EL (cell line): ENCODE measurements at places on chromosomes 5 and 9.

GRCh38 chr9:14561929-14562405 lies 131.3 kb downstream of the ZDHHC21 start:
- no peak for DNase-seq

- no peak for DNase-seq
These were observed 26.7 kb upstream of the SUSD3 start for GRCh38 chr9:93031629-93032430.

DNA sequence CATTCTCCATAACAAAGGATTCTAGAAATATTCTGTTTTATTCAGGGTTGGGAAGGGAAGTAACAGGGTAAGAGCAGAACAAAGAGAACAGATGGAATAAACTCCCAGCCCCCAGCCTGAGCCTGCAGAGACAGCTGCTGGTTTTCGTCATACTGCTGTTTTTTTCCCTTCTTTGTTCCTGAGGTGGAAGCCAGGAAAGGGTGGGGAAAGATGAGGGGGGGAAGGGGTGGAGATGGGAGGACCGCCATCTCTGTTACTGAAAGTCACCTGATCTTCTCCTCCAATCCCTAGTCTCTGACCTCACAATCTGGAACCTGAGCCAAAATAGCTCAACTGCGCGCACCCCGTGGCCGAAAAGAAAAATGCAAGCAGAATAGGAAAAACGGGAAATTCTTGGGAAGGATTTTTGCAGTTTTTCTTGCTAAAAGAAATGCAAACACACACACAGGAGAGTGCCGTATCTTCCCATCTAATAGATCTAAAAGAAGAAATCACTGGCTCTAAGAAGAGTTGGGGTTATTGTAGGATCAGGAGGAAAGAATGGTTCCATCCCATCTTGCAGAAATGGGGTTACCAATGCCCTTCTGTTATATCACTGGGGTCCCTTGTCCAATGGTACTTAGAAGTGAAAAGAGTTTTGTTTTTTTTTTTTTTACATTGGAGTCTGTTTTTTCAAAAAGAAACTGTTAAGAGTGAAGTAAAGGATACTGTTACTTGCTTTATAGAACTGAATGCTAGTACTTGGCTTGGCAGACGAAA lies 57.9 kb downstream of the DIAPH1 start:
- DNase-seq: peak; percentile 94

DNA sequence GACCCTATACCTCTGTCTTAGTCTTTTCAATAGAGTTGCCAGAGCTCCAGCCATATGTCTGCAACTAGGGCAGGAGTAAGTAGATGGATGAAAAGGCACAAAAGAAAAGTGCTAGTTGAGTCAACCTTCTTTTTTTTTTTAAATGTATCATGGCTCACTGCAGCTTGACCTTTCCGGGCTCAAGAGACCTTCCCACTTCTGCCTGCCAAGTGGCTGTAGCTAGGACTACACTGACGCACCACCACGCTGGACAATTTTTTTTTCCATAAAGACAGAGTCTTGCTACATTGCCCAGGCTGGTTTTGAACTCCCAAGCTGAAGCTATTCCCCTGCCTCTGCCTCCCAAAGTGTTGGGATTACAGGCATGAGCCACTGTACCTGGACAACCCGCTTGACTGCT lies 27.3 kb downstream of the FOXE1 start:
- DNase-seq: no peak

GRCh38 chr5:133932441-133933168 lies 35.8 kb downstream of the C5orf15 start:
- DNase-seq: no peak

- no peak for DNase-seq
These were observed 200.4 kb downstream of the ARRDC3 start for GRCh38 chr5:91182763-91183162.

- DNase-seq: no peak
These were observed 88.1 kb upstream of the TLE1 start for GRCh38 chr9:81777482-81777881.

DNA sequence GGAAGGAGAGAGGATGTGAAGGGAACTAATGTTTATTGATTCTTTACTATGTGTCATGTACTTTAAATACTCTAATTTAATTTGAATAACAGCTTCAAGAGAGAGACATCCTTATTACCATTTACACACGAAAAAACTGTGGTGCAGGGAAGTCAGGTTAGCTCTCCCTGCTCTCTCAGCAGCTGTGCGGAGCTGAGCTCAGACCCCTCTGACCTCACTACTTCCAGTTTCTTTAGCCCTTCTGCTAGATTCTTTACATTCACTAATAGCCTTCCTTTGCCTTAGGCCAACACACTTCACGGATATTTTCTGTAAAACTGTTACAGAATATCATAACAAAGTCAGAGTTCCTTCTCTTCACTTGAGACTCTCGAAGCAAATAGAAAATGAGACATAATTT lies 131.3 kb upstream of the ARRDC3 start:
- no peak for DNase-seq

GRCh38 chr5:59042201-59043055 lies 459.6 kb downstream of the RAB3C start:
- DNase-seq: peak; percentile 60

- DNase-seq: peak; percentile 78
These were observed 47.8 kb downstream of the THOC3 start for GRCh38 chr5:175920231-175920811.

DNA sequence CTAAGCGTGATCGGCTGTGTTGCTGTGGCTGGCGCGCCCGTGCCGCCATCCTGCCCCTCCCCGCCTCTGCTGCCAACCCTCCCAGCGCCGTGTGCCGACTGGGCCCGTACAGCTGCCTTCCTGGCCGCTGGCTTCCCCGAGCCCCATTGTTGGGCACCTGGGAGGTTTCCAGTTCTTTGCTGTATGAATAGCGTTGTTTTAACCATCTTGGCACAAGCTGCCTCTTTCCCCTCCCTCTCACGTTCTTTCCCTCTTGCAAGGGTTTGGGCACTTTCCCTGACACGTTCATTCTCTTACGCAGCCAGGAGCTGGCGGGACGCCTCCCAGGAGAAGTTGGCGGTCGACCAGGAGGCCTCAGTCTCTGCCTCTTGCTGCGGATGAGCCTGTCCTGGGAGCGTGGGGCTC lies 43.1 kb upstream of the RXRA start:
- peak; percentile 43 for DNase-seq

DNA sequence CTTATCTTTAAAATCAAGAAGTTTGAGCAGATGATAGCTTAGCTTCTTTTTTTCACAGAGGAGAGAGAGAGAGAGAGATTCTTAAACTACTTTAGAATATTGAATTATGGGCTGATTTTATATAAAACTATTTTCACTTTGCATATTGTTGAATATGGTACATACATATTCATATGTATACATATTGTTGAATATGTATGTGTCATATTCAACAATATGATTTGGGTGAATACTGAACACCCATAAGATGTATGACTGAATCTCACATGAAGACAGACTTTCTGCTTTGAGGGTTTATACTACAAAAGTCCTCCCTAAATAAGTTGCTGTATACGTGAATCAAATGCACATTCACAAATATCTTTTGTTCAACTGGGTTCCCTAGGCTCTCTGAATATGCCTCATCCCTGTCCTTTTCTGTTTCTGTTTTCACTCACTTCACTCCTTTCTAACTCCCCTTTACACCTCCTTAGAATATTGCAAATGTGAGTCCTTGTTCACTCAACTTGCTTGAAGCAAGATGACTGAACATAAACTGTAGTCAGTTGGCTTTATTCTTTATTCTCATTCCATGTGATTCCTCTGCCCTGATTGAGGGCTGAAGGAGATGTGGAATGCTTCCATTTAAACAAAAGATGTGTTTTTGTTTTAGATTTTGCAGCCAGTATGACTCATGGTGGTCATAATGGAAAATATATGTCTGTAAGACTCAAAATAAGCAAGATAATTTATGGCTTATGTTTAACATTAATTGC lies 225.4 kb upstream of the DAB2 start:
- peak; percentile 38 for DNase-seq

DNA sequence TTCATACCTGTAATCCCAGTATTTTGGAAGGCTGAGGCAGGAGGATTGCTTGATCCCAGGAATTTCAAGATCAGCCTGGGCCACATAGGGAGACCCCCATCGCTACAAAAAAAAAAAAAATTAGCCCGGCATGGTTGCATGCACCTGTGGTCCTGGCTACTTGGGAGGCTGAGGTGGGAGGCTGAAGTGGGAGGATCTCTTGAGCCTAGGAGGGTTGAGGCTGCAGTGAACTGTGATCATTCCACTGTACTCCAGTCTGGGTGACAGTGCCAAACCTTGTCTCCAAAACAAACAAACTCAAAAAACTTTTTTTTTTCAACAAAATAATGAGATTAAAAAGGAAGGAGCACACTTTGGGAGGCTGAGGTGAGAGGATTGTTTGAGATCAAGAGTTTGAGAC lies 14.2 kb downstream of the KIAA1958 start:
- DNase-seq: no peak

- DNase-seq: no peak
These were observed 43.6 kb upstream of the FSTL4 start for GRCh38 chr5:133655966-133656365.

DNA sequence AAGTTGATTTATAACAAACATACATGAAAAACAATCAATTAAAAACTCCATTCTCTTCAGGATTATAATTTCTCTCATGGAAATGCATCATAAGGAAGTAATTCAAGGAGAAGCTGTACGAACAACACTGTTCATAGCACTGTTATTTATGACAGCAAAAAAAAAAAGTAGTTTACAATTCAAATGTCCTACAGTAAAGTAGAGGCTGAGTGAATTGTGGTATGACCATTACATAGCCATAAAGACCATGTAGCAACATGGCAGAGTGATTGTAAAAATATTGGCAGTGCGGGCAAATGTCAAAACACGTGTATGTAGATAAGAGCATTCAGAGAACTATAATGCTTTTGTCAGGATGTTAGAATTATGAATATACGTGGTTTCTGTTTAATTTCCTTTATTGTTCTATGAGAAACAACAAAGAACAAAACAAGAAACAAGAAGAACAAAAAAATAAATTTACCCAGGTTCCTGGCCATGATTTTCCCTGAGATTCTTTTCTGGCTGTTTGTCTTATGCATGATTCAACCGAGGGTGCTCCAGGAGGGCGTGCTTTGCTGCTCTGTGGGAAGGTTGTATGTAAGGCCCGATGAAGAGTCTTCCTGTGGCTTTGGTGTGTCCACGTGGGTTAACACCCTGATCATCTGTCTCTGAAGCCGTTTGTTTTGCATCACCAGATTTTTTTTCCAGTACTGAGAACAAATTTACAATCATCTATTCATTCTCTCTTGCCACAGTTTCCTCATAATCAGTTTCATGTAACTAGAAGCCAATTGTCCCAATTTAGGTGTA lies 28.8 kb downstream of the GCNT4 start:
- DNase-seq: no peak

- peak; percentile 47 for DNase-seq
These were observed 7.7 kb downstream of the CCNI2 start for GRCh38 chr5:132754947-132755346.

GRCh38 chr5:19751326-19751725 lies 236.7 kb downstream of the CDH18 start:
- DNase-seq: no peak

DNA sequence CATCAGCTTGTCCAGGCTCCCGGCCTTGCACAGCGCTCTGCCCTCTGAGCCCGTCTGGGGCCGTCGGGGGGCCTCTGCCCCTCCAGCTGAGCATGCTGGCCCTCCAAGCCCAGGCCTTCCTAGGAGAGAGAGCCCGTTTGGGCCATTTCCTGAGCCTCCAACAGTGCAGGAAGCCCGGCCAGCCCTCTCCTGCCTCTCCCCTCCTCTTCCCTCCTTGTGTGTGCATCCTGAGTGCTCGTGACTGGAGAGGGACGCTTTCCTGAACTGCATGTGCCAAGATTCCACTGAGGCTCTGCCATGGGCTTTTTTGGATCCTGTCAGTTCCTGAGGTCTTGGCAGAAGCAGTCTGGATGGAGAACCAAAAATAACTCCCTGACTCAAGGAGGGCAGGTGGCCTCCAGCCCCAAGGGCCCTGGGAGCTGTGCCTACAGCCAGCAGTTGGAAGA lies 15.6 kb downstream of the OLFM1 start:
- no peak for DNase-seq

DNA sequence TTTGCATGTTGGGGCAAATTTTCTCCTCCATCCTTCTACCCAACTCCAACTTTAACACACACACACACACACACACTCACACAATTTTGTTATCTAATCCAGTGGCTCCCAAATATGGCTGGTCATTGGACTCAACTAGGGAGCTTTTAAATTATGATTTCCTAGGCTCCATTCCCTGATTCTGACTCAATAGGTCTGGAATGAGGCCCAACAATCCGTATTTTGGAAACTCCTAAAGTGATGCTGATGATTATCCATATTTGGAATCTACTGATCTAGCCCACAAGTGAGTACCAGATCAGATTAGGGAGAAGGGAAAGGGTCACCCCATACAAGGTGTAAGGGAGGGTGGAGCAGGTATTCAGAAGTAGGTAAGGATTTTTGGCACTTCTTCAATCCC lies 309.7 kb downstream of the TLE1 start:
- peak; percentile 61 for DNase-seq

GRCh38 chr5:96530901-96531300 lies 97.9 kb upstream of the PCSK1 start:
- DNase-seq: no peak

DNA sequence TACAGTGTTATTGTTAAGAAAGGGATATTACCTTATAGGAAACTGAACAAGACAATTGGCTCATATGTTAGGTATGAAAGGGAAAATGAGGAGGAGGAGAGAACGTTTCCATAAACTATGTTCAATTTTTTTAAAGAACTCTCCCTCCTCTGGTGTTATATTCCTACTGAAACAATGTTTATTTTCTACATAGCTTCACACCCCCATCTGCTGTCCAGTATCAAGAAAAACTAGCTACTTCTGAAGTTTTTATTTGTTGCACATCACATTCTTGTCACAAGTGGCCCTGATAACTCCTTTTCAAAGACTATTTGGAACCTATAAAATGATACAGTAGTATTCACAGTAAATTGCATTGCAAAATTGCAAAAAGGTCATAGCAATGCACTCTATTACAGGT lies 223.4 kb upstream of the FAM174A start:
- DNase-seq: no peak

DNA sequence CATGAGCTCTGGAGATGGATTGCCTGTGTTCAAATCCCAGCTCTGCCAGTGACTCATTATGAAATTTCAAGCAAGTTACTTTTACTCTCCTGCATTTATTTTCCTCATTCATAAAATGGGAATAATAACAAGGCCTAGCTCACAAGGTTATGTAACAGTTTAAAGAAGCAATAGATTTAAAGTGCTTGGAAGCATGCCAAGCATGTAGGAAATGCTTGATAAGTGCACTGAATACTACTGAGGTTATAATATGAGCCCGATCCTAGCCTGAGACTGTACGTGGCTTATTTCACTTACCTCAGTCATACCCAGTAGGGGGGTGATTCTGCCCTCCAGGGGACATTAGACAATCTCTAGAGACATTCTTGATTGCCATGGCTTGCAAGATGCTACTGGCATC lies 734.1 kb upstream of the WWC1 start:
- DNase-seq: no peak
